ENCODE measurements at places on chromosomes 11 and 22.

GRCh38 chr11:65719871-65720210 lies 757 bp downstream of the RNASEH2C start:
- DNase-seq: no peak

- DNase-seq: no peak
These were observed 12.0 kb upstream of the PHLDA2 start for GRCh38 chr11:2940921-2941821.

DNA sequence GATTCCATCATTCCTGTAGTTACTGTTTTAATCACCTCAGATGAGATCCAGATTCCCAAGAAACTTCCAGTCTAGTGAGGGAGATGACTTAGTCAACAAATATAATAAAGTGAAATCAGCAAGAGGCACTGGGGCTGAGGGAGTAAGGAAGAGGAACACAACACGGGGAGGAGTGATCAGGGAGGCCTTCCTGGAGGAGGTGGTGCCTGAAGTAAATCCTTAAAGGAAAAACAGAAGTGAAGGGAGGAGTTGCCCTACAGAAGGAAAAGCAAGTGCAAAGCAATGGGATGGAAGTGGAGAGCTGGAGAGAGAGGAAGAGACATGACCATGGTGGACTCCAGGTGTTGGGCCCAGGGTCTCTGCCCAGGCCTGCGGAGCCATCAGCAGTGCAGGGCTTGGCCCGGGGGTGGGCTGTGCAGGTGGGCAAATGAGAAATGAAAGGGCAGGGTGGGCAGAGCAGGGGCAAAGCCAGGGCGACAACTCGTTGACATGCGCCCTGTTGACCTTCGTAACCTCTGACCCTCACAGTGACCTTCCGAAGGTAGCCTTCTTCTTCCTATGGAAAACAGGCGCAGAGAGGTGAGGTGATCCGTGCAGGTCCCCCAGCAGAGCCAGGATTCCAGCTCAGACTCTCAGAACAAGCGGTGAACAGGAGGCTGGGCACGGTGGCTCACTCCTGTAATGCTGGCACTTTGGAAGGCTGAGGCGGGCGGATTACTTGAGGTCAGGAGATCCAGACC lies 12.1 kb upstream of the PPARA start:
- DNase-seq: no peak

GRCh38 chr22:37526376-37526775 lies 7.2 kb upstream of the CARD10 start:
- no peak for DNase-seq

GRCh38 chr11:13304655-13305335 lies 27.2 kb downstream of the BMAL1 start:
- DNase-seq: no peak

DNA sequence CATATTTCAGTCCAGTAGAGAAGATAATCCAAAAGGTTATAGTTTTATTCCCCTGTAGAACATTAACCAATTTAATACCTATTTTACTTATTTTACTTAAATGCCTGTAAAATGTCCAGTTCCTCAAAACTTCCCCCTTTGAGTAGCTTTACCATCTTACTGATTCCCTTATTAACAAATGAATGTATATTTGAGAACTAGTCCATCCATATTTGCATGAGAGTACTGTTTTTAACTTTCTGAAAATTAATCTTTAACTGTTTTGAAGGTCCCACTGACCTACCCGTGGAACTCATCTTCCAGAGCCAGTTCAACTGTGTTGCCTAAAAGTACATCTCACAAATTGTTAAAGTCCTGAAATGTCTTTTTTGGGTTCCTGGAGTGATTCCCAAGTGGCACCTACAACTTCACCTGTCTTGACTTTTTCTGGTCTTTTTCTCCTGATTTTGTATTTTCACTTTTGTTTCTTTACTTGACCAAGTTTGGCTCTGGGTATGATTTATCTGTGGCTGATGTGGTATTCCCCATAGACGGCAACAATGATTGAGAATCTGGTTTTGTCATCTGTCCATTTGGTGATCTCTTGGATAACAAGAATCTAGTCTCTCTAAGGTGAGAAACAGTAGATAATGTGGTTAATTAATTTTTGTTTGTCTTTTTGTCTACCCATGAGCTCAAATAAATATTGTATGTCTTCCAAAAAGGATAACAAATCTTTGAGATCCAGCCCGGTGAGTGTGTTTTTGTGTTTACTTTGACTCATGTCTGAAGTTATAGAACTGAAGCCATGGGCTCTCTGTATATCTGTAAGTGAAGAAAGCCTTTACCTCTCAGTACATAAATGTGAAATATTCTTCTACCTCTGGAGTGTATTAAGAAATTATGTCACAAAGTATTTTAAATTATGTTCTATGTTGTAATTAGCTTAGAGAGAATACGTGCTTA lies 174.2 kb downstream of the ETS1 start:
- no peak for DNase-seq

DNA sequence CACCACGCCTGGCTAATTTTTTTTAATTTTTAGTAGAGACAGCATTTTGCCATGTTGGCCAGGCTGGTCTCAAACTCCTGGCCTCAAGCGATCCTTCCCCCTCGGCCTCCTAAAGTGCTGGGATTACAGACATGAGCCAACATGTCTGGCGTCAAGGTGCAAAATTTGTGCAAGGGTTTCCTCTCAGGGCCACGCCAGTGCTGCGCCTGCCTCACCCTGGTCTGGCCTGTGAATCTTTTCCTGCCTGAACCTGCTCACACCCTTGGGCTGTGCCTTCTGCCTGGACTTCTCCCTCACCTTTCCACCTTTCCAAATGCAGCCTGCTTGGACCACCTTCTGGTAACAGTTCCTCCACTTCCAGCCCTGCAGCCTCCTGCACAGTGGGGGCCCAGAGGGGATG lies 43.4 kb downstream of the MCM5 start:
- no peak for DNase-seq

DNA sequence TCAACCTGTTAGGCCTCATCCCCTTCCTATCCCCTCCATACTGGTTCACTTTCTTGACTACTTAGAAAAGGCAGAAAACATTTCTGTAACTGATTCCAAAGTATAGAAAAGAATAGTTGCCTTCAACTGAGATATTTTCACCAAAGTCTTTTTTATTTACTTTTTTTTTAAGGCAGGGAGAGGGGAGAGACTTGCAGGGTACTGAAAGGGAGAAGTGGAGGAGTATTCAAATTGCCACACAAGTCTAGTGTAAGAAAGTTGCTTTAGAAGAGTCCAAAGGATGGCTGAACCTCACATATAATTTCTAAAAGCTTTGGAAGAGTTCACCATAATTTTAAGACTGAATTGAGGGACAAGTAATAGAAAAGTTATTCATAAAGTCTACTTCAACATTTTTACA lies 6.3 kb downstream of the PHF21A start:
- DNase-seq: no peak

DNA sequence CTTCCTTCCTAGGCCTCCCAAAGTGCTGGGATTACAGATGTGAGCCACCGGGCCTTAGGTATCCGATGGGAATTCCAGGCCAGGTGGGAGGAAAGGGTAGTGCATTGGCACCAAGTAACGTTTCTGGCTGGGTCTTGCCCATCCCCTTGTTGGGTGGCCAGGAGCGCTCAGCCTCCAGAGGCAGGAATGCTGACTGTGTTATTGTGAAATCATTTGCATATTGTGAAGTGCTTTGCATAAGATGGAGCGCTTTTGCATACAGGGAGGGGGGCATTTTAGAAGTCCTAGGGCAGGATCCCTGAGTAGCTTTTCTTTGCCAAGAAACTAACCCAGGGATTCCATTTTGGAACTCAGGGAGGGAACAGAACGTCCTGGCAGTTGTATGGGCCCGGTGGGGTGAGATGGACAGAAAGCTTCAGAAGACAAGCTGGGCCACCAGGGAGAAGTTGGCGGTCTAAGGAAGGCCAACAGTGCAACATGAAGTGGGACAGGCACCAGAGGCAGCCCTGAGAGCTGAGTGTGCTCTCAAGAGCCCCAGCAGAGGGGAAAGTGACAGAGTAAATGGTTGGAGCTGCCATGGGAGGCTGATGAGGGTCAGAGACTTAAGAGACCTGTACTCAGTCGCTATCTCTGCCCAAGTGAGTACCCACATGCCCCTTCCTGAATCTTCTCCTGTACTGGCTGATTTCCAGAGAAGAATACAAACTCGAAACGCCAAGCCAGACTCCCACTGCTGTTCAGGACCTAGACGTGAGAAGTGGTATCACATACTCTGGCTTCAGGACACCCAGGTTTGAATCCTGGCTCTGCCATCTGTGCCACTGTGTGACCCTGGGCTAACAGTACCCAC lies 1.3 kb upstream of the SLC39A13 start:
- DNase-seq: peak; percentile 25

DNA sequence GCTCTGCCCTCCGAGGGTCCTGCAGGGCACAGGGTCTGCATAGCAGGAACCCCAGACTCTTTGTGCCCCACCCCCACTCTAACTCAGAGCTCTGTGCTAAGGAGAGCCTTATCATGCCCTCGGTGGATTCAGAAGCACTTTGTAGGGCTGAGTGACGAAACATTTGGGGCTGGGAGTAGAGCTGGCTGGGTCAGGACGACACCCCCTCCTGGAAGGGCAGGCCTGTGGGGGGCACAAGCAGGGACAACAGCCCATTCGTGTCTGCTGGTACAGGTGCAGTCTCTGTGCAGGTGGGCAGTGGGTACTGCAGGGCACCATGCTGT lies 8.9 kb downstream of the APOBEC3A start:
- no peak for DNase-seq

- DNase-seq: no peak
These were observed 9.9 kb downstream of the HPS5 start for GRCh38 chr11:18312012-18312411.

- DNase-seq: no peak
These were observed 8.1 kb upstream of the GLYAT start for GRCh38 chr11:58739725-58740430.

DNA sequence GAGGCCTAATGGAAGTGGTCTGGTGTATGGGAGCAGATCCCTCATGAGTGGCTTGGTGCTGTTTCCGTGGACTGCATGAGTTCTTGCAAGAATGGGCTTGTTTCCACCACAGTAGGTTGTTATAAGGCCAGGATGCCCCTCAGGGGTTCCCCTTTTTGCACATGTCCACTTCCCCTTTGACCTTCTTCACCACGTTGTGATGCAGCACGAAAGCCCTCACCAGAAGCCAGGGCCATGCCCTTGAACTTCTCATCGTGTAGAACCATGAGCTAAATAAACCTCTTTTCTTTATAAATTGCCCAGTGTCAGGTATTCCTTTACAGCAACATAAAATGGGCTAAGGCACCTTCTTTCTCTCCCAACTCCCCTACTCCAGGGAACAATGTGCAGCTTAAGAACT lies 2.8 kb upstream of the NARS2 start:
- no peak for DNase-seq

GRCh38 chr22:50150161-50151129 lies 20.1 kb upstream of the PANX2 start:
- DNase-seq: peak; percentile 89

- no peak for DNase-seq
These were observed 40.8 kb upstream of the GALNT18 start for GRCh38 chr11:11662578-11662977.

- no peak for DNase-seq
These were observed 5.0 kb upstream of the USP47 start for GRCh38 chr11:11836676-11837231.

- no peak for DNase-seq
These were observed 22.3 kb downstream of the TMEM123 start for GRCh38 chr11:102430158-102430836.

GRCh38 chr11:32418836-32419235 lies 16.5 kb downstream of the WT1 start:
- no peak for DNase-seq

- no peak for DNase-seq
These were observed 2.8 kb upstream of the ANO9 start for GRCh38 chr11:444396-445144.

- no peak for DNase-seq
These were observed 52.3 kb downstream of the SGSM3 start for GRCh38 chr22:40422558-40423309.

DNA sequence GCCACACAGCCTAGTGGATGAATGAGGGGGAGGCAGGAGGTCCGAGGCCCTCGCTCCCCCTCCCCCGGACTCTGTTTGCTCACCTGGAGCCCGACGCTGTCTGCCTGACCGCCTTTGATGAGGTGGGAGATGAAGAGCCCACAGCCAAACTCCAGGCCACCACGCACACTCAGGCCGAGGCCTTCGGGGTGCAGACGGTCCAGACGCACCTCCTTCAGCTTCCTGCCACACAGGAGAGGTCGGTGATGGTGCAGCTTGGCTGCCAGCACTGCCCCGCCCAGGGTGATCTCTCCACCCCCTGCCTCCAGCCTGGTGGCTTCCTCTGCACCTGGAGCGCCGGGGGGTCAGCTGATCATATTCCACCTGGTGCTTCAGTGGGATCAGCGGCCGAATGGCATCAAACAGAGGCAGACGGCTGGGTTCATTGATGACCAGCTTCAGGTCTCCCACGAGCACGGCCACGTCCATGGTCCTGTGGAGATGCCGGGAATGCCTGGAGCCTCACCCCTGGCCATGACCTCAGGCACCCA lies 13.1 kb downstream of the USH1C start:
- DNase-seq: no peak

DNA sequence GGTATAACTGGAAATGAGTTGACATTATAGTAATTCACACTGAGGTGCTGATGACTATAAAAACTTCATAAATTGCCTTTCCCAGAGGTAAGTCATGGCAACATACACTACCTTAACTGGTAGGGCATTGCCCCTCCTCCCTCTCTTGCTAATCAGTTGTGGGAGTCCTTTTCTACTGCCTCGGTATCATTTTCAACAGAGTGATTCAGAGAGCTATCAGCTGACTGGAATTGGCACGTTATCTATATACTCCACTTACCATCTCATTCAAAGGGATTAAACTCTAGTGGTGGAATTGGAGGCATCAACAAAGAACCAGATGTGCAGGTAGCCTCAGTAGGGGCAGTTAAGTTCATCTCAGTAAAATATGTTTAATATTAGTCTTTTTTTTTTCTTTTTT lies 8.0 kb upstream of the NUP160 start:
- no peak for DNase-seq

DNA sequence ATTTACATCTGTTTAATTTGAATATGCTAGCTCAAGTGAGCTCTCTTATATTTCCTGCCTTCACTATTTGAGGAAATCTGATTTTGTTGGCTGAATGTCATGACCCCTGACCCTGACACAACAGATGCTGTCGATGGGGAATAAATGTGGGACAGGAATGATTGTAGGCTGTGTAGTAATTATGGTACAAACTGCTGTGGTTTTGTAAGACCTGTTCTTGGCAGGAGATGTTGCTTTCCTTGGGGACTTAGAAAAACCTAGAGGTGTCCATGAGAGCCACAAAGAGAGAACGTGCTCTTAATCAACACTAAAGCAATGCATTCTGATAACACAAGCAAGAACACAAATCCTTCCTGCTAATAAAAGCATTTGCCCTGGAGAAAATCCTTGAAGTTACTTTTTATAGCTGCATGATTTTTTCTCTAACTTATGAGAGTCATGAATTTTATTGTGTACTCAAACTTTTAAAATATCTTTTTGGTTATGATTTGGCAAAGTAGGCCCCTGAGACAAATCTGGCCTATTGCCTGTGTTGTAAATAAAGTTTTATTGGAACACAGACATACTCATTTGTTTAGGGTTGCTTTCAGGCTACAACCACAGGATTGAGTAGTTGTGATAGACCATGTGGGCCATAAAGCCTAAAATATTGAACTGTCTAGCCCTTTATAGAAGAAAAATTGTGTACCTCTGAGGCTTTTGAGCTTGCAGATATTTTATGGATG lies 90.2 kb downstream of the DDX10 start:
- DNase-seq: no peak

GRCh38 chr11:61080986-61081590 lies 21.2 kb upstream of the CD5 start:
- DNase-seq: no peak

All from G401 (cell line).